ENCODE measurements at places on chromosomes 13 and 19.
A peak's percentile ranks its signal among the peaks of the same experiment; 100 is the strongest.

DNA sequence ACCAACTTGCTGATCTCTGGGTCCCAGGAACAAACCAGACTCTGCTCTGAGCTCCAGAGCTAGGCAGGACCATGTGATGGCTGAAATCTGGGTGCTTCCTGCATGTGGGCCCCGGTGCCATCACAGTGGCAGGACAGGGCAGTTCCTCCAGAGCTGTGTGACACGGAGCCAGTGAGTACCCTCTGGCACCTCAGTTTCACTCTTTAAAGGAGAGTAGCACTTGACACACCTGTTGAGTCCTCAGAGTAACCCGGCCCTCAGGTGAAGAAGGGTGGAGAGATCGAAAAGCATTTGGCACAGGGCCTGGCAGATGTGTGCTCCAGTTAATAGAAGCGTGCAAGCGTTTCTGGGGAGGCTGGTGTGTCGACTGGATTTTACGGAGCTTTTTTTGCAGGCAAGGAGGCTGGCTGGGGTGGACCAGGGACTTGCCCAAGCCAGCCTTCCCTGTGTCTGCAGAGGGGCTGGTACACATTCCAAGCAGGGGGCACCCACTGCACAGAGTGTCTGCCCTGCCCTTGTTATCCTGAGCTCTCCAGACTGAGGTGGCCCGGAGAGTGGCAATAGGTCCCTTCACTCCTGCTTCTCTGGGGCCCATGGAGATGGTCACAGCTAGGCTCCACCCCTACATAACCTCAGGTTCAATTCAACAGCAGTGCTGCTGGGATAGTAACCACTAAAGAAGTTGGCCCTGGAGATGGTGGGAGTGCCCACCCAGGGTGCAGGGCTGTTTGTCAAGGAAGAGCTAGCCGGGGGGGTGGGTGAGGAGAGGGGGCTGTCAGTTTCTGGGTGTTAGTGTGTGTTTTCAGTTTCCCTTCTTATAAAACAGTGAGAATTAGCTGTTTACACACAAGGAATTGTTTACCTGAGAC lies 8.3 kb downstream of the RPS19 start:
- no peak for DNase-seq

DNA sequence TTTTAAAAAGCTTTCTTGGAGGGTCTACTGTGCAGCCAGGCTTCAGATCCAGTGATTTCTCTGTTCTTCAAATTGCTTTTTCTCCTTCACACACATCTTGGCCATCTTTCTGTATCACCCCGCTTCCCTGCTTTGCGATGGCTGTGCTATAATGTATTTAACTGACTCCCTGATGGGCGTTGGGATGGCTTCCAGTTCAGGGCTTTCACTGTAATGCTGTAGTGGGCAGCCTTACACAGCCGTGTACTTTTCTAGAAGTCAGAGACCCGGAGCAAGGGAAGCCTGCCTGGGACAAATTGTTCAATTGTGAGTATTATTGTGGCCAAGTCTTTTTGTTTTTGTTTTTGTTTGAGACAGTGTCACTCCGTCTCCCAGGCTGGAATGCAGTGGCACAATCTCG lies 19.4 kb upstream of the PAK4 start:
- no peak for DNase-seq

- DNase-seq = no peak
These were observed 3.4 kb downstream of the PPM1N start for GRCh38 chr19:45501730-45502014.

DNA sequence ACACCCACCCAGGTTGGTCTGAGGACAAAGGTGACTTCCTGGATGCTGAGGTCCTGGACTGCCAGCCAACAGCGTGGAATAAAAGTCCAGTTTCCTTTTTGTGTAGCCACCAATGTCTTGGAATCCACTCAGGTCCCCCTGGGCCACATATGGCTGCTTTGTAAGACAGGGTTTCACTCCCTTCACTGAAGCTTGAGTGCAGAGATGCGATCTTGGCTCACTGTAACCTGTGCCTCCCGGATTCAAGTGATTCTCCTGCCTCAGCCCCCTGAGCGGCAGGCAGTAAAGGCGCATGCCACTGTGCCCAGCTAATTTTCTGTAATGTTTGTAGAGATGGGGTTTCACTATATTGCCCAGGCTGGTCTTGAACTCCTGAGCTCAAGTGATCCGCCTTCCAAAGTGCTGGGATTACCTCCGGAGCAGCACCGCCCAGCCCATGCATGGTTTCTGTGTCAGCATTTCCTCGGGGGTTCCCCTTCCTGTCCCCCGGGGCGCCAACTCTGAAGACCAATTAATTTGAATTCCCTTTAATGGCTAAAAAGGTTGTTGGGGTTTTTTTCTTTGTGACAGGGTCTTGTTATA lies 17.5 kb downstream of the KANK2 start:
- DNase-seq = no peak

DNA sequence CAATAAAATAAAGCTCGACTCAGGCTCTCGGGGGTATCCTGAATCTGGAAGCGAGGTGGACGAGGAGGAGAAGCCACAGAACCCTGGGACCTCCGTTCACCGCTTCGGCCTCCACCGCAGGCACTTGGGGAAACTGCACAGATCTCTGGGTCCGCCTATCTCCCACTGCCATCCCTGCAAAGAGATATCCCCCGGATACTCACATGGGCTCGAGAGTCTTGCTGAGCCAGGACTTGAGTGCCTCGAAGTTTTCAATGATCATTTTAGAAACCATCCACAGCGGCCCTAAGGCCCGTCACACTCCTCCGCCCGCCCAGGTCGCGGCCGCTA lies 589 bp downstream of the RBM26 start:
- DNase-seq = peak; percentile 23

DNA sequence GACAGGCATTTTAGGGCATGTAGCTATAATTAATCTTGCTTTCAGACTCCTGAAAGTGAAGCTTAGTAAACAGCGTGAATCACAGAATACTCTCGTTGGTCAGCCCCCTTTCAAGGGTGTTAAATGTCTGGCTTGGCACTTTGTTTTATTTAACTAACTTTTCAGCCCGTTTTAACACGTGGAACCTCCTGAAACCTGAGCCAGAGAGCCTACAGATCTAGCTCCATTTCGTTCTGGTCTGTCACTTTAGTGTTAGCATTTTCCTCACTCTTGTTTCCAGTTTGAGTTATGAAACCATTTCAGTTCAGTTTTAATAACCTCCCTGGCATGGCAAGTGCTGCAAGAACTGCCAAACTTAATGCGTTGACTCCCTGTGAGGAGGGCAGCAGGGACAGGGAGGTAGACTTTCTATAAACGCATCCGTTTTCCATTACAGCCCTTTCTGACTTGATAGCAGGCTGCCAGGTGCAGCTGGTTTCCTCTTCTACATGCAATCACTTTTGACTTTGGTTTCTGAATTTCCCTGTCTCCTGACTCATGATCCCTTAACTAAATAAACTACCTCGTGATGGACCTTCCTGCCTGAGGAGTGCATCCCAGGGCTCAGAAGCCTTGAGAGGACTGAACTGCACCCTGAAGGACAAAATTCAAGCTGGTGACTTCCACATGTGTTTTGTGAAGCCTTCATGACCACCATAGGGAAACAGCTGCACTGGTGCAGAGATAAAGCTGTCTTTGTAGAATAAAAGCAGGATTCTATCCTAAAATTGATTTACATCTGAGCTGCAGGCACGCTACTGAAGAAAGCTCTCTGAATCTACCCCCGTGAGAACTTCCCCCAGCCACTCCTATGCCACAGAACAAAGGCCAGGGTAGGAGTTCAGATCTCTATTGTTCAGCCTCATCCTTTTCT lies 192.6 kb downstream of the DLEU7 start:
- DNase-seq = peak; percentile 77

DNA sequence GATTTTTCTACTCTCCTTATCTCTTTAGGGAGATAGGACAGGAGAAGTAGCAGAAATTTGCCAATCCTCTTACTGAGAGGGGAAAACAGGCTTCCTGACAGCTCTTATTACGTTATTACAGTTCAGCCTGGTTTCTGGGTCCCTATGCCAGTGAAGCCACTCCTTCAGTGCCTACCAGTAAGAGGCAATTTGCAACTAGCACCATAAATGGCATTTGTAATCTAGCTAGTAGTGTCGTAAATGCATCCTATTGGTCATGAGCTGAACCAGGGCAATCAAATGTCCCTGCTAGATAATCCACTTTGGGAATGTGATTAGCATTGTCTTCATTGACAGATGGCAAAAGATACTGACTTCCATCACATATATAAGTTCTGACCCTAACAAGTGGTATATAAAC lies 428.8 kb downstream of the DCT start:
- DNase-seq = no peak

DNA sequence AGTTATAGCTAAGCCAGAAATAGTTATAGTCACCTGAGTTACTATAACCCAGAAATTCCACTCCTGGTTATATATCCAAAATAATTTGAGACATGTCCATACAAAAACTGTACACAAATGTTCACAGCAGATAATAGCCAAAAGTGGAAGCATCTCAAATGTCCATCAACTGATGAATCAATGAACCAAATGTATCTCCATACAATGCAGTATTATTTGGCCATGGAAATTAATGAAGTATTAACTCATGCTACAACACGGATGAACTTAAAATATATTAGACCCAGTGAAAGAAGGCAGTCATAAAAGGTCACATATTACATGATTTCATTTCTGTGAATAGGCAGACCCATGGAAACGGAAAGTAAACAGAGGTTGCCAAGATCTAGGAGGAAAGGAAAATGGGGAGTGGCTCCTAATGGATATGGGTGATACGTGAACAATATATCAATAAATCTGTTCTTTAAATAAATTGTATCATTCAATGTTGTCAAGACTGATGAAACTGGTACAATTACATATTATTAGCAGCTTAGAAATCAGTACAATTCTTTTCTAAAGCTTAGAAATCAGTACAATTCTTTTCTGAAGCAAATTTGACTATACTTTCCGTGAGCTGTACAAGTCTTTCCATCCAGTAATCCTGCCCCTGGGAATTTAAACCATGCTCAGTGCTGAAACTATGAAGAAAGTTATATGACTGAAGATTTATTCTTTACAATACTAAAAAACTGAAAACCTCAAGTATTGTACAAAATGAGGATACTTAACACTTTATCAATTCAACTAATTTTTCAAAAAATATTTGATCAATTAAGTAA lies 47.0 kb upstream of the DIAPH3 start:
- no peak for DNase-seq

DNA sequence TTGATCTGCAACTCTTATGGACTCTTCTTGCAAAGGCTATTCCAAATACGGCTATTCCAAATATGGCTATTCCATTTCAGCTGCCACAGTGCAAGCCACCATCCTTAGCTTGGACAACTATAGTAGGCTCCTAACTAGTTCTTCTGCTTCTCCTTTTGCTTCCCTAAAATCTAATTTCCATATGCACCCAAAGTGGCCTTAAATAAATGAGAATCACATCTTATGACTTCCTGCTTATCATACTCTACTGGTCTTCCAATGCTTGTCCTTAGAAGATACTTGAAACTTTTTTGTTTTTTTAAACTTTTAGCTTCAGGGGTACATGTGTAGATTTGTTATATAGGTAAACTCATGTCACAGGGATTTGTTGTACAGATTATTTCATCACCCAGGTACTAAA lies 4.9 kb downstream of the UCHL3 start:
- DNase-seq = no peak

DNA sequence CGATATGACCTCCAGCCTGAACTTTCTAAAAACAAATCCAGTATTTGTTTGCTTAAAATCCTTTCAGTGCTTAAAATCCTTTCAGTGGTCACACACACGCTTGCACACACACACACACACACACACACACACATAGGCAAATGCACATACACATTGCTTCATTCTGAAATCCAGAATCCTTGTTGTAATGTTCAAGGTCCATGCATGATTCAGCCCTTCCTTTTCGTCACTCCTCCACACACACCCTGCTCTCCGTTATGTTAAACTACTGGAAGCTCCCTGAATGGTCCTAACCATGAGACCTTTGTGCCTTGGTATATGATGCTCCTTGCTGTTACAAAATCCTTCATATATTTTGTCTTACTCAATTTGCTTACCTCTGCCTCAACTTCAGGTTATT lies 44.9 kb downstream of the SERTM1 start:
- DNase-seq = peak; percentile 39

GRCh38 chr19:10353793-10354391 lies 14.5 kb upstream of the ICAM3 start:
- peak; percentile 37 for DNase-seq

GRCh38 chr19:23318143-23318542 lies 67.9 kb upstream of the ZNF724 start:
- DNase-seq = peak; percentile 17

- DNase-seq = no peak
These were observed at the start of gene NCAN for GRCh38 chr19:19211499-19212420. NCAN (plus strand) TSS chr19:19211958; CDS start chr19:19216954, 4,996 bp downstream.

- peak; percentile 78 for DNase-seq
These were observed 3.4 kb downstream of the ZNF430 start for GRCh38 chr19:21023901-21024300.

DNA sequence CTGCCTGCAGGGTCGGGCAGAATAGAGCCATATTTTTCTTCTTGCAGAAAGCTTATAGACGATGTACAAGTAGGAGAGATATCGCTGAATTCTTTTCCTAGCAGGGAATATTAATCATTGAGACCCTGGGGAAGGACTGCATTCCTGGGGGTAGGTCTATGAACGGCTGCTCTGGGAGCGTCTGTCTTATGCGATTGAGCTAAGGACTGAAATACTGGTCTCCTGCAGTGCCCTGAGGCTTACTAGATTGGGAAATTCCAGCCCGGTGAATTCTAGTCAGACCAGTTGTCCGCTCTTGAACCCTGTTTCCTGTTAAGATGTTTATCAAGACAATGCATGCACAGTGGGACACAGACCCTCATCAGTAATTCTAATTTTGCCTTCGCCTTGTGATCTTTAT lies 59.8 kb upstream of the UBAC2 start:
- no peak for DNase-seq

- peak; percentile 69 for DNase-seq
These were observed 39.8 kb downstream of the GPR180 start for GRCh38 chr13:94641409-94641941.

GRCh38 chr13:26965952-26966700 lies 205.5 kb downstream of the USP12 start:
- peak; percentile 56 for DNase-seq

DNA sequence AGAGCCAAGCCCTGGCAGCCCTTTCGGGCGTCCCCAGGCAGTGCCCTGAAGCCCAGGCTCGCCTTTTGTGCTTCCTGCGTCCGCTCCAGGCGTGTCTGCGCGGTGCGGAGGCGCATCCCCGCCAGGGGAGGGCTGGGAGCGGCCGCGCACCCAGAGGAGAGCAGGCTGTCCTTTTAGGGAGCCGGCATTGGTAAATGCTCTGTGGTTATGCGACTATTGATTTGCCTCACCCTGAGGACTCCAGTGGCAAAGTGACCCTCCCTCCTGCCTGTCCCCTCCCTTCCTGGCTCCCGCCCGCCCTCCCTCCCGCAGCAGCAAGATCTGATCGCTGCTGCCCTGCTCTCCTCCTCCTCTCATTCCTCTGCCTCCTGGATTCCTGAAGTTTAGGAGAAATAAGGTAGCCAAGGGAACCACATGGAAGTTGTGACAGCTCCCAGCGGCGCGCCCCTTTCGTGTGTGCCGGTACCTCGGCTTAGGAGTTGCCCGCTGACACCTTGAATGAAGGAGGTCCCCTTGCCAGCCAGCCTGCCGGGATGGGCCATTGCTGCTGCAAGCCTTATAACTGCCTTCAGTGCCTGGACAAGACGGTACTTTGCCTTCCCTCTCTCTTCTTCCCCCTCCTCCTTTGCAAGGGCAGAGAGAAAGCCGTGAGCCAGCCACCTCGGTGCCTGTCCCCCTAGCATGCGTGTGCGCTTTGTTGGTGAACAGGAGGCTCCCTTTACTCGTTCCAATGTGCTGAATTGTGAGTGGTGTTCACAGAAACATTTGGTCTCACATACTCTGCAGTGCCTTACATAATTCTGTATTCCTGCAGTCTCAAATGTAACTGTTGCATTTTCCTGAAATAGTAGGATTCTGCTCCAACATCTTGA lies 166.9 kb downstream of the SLC7A1 start:
- no peak for DNase-seq
